NCI-H748 treated with DMSO at 0.1 percent for 48 hours (cell line): ENCODE measurements at places on chromosomes 13 and 19.

GRCh38 chr19:48274173-48274572 lies 4.3 kb downstream of the ZNF114 start:
- DNase-seq: no peak

DNA sequence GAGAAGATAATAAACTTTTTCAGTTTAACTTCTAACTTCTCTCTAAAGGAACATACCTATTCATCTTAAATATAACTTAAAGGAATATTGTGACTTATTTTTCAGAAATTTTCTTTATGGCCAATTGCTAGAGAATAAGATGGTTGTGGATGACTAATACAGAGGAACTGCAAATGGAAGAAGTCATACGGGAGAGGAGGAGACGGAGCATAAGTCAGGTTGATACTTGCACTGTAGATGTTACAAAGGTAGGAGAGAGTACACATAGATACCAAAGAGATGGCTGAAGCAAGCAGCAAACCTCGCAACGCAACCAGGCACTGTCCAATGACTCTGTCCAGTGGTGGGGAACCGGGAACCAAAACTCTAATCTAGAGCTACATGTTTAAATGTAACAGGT lies 963.4 kb downstream of the PCDH9 start:
- DNase-seq: no peak

DNA sequence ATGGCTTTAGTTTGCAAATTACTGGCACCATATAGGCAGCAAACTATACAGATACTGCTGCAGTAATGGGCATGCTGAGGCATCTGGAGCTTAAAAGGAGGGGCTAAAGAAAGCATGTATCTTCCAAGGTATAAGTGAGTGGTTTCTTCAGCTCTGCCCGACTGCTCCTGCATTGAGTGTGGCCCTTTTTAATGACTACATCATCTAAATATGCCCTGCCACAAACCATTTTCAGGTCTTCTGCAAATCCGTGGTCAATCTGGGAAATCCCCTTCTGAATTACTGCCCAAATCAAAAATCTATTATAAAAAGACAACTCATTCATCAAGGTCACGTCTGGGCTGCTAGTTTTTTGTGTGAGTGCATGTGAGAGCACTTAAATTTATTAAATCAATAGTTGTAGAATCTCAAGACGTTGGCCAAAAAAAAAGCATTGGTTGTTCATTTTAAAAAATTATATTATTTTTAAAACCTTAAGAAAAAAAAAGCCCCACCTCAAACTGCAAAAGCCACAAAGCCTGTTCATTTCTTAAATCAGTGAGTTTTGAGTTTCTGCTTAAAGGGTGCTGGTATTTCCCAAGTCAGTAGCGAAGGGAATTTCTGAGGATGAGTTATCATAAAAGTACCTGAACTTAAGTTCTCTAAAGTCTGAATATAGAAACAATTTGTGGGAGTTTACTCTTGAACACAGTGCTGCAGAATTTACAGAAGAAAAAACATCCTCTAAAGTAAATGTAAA lies 16.3 kb downstream of the LCP1 start:
- no peak for DNase-seq

GRCh38 chr13:66665991-66666390 lies 564.1 kb downstream of the PCDH9 start:
- peak; percentile 22 for DNase-seq

DNA sequence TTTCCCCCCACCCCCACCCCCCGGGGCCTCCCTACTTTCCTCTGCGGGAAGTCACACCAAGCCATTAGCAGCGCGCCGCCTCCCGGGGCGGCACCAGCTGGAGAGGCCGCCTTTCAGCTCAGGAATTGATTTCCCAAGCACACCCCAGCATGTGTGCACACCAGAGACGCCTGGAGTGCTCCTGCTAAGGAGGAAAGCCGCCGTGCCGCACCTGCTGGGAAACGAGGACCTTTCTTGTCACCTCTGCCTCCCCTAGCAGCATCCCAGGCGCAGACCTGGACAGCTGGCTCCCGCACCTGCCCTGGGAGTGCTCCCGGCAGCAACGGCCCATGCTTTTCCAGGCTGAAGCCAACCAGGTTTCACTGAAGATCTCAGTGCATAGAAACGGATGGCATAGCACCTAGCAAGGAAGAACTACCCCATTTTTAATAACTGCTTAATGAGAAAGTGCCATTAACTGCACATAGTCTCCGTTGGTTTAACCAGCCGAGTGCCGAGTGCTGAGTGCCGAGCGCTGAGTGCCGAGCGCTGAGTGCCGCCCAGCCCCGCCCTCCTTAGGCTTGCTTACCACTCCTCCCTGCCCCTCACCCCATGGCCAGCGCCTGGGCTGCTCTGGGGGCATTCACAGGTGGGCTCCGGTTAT lies 165.0 kb downstream of the USP12 start:
- peak; percentile 95 for DNase-seq

- no peak for DNase-seq
Measured at GRCh38 chr13:44605275-44605674, 29.1 kb upstream of the TSC22D1 start.

GRCh38 chr19:13888281-13888680 lies 11.3 kb downstream of the NANOS3 start:
- no peak for DNase-seq

DNA sequence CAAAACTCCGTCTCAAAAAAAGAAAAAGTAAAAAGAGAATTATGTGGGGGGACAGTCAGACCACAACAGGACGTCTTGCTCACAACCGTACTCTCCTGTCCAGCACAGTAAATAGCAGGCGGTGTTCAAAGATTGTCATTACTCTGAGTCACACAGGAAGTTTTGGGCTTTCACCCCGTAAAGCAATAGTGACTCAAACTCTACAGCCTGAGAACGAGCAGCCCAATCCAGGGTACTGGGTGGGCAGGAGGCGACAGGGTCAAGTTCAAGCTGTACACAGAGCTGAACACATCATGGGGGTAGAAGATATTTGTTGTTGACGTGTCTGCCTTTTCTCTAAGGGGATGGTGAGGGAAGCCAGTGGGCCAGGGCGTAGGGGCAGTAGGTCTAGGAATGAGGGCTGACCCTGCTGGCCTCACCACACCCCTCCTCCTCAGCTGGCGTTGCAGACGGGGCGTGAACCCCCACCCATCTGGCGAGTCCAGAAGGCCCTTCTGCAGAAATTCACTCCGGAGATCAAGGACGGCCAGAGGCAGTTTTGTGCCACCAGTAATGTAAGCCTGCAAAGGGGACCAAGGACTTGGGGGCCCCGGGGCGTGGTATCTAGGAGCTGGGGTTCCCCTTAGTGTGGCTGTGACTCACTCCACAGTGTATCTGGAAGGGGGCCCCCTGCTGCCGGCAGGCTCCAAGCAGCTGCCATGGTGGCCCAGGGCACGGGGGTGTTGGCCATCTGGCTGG lies 23.3 kb downstream of the PRR12 start:
- DNase-seq: no peak

- DNase-seq: no peak
Measured at GRCh38 chr13:76153239-76153638, 517.1 kb downstream of the LMO7 start.
